ENCODE measurements at places on chromosomes 7 and 10.

- no peak for DNase-seq
Observed at GRCh38 chr7:12715372-12716133, 28.1 kb downstream of the ARL4A start.

- no peak for DNase-seq
Observed at GRCh38 chr7:7439564-7439963, 96.1 kb downstream of the COL28A1 start.

DNA sequence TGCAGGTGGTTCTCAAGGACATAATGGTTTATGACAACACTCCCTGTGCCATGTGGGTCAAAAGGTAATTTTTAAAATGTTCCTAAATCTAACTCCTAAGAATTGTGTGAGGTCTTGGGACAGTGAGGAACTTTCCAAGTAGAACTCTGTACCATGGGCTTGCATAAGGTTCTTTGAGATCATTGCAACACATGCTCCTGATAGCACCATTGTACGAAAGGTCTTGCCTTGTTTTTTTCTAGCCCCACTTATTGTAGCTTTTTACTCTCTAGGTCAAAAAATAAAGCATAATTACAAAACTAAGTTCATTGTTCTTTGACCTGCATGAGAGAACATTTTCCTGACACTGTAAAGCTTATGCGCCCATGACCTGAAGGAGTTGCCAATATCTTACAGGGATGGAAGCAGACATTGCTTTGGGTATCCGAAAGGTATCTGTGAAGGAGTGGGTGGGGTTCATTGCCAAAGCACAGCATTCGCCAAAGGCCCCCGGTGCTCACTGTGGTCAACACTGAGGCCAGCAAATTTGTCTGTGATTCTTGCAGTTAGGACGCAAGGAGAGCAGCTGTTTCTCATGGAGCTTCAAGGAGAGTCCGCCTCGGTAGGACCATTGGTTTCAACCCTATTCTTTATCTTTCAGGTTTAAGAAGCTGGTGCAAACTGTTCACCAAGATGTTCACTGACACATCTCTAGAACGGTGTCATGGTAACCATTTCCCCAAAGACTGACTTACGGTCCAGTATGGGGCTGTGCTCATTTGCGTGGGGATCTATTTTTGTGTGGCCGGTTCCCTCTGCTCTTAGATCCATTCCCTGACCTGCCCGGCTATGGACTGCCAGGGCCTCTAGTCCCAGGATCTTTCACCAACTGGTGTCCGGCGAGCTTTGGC is 7.6 kb upstream of the PRKAG2 start:
- no peak for DNase-seq

DNA sequence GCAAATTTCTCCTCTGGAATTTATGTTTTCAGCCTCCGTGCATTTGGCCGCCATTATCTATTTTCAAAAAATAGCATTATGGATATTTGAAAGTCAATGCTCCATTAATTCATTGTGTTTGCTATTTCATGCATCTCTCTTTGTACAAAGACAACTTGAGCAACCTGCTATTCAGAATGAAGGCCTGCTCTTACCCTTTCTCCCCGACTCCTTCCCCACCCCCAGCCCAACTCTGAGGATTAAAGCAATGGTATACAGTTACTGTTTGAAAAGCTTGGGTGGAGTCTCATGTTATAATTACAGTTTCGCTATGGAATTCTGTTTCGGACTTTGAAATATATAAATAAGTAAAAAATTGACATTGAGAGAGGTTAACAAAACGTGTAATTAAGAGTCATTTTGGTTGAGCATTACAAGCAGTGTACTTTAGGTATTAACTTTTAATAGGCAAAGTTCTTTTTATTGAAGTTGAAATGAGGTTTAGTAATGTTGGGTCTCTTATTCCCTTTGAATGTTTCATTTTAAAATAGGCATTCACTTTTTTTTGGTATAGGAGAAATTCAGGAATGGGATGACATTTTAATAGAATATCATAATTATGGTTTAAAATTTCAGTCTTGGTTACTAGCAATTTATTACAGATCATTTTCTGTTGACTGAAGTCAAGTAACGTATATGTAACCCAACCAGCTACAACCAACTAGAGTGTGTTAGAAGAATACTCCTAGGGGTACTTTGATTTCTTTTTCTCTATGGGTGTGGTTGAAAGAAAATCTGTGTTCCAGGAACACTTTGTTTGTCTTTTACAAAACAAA is 93.1 kb downstream of the ARID5B start:
- DNase-seq, result no peak

GRCh38 chr7:140294454-140294853 is 103.9 kb downstream of the SLC37A3 start:
- no peak for DNase-seq

DNA sequence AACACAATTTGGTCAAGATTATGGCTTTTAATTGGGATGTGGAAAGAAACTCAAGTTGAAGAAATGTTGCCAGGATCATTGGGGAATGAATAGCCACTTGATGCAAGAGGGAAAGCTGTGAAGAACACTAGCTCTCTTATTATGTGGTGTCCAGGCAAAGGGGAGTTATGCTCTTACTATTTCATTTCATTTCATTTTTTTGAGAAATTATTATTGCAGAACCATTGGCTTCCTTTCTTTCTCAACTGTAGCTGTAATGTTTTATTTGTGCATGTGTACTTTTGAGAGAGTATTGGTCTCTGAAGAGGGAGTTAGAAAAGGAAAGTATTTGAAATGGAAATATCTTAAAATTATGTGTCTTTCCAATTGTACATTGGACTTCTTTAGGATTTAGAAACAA is 312.6 kb upstream of the BMPER start:
- no peak for DNase-seq

DNA sequence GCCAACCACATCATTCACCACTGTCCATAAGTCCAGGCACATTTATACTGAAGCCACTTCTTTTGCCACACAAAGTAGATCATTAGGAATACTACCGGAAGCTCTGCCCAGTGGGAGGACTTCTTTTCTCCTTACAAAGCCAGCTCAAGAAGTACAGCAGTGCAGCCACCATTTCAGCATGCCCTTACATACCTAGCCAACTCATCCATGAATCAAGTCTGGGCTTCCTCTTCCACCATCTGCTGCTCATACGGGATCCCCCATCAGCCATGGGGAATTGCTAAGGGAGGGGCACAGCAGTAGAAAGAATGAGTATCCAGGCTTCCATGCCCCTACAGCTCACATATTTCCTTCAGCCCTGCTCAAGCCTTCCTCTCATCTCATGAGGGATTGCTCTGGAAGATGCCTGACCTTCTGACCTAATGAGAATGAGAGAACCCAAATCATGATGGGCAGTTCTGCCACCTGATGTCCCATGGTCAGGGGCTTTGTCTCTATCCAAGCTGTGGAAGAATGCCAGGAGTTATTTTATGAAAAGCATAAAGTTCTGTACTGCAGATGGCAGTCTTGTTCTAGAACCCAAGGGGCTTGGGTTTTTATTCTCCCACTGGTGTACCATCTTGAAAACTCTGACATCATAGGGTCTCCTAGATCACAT is 39.5 kb downstream of the ACSM6 start:
- DNase-seq, result no peak

DNA sequence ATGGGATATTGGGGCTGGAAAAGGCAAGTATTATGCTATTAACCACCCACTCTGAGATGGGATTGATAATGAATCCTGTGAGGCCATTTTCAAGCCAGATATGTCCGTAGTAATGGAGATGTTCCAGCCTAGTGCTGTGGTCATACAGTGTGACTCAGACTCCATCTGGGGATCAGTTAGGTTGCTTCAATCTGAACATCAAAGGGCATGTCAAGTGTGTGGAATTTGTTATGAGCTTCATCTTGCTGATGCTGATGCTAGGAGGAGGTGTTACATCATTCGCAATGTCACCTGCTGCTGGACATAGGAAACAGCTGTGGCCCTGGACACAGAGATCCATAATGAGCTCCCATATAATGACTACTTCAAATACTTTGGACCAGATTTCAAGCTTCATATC is 144.7 kb downstream of the PLCE1 start:
- no peak for DNase-seq

All from B cell (primary cell).